ENCODE measurements at places on chromosomes 1 and 21.

DNA sequence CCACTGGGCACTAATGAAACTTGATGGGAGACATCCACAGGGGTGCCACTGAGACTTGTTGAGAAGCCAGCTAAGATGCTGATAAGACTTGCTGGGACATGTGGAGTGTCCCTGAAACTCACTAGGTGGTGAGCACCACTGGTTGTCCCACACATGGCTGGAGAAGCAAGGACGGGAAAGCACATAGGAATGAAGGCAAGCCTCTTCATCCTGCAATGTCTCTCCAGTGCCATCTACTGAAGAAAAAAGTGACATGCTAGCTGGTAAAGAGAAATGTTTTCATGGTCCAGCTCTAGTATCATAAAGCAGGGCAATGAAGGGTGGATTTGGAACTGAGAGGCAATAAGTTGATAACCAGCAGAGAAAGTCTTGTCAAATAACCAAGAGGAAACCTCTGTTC, 283.0 kb downstream of the PAPPA2 start:
- DNase-seq: no peak

DNA sequence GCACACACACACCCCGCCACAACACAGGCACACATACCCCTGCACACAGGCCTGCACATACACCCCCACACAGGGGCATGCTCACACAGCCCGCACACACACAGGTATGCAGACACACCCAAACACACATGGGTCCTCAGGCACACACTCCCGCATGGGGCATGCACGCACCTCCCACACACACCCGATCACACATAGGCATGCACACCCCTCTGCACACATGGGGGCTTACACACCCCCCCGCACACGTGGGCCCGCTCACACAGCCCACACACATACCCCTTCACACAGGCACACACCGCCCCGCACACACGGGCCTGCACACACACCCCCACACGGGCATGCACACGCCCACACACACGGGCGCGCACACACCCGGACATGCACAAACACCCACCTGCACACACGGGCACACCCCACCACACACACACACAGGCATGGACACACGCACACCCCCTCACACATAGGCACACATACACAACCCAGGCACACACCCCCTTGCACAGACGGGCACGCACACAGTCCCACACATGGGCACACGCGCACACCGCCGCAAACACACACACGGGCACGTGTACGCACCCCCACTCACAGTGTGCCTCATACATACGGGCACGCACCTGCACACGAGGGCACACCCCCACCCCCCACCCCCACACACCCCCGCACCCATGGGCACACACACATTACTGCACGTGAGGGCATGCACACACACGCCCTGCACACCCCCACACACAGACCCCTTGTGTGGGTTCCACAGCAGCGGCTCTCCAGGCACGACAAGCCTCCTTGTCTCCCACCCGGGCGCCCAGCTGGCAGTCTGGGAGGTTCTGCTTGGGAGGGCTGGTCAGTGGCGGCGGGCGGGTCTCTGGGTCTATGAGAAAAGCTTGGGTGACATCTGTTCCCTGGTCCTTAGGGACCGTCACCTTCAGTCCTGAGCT, 8.3 kb downstream of the ATAD3B start:
- no peak for DNase-seq

GRCh38 chr1:100387209-100387608, 34.9 kb downstream of the CDC14A start:
- no peak for DNase-seq

DNA sequence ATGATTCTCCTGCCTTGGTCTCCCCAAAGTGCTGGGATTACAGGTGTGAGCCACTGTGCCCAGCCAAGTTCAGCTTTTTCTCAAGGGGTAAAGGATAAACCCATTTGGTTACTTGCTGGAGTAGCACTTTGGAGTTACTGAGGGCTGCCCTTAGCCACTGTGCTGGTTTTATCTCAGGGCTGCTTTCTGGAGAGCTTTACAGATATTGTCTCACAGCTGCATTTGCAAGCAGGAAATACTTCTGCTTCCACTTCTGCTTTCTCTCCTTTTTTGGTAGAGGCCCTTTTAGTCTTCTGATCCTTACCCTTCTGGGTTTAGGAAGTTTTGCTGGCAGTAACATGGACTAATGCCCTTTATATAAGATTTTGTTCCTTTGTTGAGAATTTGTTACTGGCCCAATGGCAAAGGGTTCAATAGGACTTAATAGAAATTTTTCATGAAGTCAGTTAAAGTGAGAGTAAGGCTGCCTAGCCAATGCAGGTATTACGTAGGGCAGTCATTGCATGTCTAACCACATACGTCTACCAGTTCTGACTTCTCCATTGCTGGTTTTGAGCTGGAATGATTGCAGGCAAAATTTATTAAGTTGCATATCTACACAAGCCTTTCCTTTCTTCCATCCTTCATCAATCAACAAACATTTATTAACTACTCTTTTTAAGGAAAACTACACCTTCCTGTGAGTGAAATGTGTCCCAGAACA, 24.4 kb downstream of the CAP1 start:
- DNase-seq: no peak

DNA sequence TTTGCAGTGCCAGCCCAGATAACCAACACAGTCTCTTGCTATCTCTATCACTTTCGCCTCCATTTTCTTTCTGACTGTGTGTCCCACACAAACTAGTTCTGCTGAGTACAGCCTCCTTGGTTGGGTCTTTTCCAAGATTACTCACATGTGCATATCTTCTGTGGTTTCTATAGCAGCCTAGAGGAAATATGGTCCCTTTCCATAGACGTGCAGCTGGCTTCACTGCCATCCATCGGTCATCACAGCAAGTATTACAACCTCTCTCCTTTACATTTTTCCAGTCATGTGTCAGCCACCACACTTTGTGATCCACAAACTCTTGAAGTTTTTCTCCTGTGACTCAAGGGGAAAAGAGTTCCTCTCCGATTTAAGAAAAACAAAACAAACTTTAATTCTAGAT, 893.4 kb upstream of the ADGRL4 start:
- DNase-seq: no peak

DNA sequence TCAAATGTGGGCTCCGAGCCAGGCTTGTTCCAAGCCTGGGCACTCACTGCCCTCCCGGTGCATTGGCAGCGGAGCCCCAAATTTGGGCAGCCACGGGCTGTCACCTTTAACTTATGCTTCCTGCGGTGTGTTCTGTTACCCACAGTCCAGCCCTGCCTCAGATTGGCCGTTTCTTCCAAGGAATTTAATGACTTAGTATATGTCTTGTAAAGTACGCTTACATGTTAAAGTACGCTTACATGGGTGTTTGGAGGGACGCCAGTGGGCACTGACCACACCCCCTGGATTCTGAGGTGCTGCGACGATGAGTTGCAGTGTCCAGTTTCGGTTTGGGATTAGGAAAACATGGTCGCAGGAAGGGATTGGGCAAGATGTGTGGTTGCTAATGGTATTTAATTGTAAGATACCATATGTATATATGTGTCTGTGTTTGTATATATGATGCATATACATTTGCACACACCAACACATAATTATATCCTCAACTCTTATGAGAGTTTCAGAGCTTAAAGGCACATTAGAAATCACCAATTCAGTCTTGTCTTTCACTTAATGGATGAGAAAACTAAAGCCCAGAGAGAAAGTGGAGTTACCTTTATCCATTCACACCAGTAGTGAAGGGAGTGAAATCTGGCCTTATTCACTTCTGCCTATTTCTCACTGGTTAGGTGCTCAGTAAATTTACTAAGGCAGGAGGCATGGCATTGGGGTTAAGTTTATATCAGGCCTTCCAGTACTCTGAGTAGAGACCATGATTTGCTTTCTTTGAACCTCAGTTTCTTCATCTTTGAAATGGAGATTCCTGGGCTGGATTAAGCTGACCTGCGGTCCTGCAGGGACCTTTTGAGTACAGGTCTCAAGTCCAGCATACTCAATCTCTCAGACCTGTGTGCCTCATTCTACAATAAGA, 1.0 kb downstream of the SMYD2 start:
- no peak for DNase-seq

GRCh38 chr1:196001188-196001587, 607.1 kb downstream of the KCNT2 start:
- DNase-seq: no peak

DNA sequence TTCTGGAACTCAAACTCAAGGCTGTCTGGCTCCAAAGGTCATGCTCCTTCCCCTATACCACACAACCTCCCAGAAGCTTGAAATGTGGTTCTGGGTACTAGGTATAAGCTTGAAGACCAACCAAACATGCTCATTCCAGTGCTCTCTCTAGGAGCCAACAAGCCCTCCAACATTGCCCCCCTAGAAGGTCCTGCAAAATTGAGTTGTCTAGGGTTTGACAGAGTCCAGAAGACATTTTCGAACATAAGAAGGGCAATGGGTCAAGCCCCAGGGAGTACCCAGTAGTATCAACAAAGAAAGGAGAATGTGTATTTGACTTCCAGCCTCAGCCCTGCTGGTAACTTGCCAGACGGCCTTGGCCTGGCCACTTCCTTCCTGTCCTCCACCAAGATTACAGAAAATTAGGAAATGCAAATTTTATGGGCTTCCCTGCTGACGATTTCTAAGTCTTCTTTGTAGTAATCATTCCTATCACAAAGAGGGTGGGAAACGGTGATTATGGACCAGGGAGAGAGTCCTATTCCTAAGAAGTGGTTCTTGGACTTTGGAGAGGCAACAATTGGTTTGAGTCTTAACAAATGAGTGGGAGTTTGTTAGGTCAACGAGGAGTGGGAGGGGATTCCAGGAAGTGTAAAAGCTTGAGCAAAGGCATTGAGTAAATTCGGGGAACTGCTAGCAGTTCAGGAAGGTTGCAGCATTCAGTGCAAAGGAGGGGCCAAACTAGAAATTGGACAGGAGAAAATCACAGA, 18.7 kb upstream of the SLAMF1 start:
- no peak for DNase-seq

DNA sequence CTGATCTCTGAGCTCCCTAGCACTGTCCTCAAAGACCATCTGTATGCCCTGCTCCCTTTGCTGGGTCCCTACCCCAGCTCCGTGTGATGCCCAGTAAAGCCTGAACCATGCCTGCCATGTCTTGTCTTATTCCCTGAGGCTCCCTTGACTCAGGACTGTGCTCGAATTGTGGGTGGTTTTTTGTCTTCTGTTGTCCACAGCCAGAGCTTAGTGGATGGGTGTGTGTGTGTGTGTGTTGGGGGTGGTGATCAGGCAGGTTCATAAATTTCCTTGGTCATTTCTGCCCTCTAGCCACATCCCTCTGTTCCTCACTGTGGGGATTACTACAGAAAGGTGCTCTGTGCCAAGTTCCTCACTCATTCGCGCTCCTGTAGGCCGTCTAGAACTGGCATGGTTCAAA, 5.7 kb downstream of the GSTM5 start:
- DNase-seq: no peak

DNA sequence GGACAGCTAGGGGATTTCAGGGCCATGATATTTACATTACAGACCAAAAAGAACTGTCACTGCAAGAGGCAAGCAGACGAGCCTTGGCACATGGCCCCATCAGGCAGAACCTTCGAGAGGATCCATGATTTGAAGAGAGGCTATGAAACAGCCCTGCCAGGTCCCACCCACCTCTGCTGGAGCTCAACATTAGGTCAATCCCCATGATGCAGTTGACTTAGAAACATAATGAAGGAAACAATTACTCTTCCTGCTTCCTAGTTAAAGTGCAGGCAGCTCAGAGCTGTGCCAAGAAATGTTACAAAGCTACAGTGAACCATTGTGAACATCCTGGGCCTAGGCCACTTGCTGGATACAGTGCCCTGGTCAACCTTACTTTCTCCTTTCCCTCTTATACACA, 41.7 kb upstream of the PTCH2 start:
- no peak for DNase-seq

- DNase-seq: no peak
Observed at GRCh38 chr1:192157067-192157466, 1.2 kb upstream of the RGS18 start.

DNA sequence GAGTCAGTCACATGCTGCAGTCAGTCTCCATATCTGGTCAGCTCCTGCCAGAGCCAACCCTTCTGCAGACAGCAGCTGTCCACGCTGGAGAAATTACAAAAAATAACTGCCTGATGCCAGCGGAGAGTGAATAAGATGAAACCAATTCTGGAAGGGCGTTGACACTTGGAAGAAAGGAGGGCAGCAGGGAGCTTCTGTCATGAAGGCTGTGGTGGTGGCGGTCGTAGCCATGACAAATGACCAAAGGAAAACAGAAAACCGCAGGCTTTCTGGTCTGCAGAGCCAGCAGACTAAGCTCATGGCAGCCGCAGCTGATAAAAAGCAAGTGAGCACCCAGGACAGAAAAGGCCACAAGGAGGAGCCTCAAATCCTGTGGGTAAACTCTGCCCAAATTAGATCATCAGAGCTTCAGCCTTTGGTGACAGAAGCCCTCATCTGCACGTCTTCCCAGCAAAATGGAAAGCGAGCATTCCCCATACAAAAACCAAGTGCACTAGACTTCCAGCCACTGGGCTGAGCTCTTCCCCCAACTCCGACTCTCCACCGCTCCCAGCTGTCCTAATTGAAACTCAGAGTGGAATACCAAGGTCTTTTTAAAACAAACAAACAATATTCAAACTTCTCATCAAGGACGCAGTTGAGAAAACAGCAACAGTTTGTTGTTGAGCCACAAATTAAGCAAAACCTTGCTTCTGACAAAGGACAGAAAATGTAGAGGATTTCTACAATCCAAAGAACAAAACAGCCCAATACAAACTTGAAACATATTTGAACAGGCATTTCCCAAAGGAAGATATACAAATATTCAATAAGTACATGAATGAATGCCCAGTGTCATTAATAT, 28.7 kb downstream of the RSPH1 start:
- DNase-seq: no peak

DNA sequence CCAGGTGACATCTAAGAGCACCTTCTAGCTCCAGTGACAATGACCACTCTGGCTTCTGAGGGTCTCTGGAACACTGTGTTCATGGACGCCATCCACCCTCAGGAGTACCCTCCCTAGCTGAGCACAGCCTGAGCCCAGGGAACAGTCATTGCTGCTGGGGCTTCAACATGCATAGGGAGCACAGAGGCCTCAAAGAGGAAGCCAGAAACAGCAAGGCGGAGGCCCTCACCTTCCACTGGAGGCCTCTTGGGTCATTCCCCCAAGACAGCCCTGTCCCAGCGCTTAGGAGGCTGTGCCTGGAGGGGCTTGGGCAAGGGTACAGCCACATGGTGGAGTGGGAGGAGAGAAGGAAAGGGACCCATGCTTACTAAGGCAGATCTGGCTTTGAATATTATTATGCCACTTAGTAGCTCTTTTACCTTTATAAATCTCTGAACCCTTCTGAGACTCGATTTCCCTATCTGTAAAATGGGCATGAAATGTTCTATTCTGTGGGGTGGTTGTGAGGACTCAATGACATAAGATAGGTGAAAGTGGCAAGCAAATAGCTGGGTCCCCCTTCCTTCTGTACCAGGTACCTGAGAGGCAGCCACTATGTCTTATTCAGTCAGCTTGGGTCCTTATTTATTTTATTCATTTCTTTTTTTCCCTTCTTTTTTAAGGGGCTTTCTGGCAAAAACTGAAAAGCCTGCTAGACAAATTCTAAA, 32.8 kb downstream of the PTAFR start:
- DNase-seq: no peak

Measured in NCI-H1930 (cell line).